ENCODE measurements at places on chromosomes 16 and 17.

GRCh38 chr17:64599187-64599676 lies 62.9 kb downstream of the SMURF2 start:
- no peak for DNase-seq

DNA sequence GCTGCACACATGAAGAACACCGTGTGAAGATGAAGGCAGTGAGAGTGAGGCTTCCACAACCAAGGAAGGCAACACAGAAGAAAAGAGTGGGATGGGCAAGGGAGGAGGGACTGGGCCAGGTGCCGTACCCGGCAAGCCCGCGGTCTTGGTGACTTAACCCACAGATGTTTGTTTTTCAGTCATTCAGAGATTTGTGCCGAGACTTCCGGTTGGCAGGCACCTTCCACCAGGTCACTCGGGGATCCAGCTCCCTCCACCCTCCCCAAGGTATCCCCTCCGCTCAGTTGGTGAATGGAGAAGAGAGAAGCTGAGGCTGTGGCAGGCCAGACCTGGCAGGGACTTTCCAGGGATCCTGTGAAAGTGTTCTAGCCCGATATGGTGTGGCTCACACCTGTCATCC lies 4.9 kb upstream of the KREMEN2 start:
- DNase-seq, result no peak

DNA sequence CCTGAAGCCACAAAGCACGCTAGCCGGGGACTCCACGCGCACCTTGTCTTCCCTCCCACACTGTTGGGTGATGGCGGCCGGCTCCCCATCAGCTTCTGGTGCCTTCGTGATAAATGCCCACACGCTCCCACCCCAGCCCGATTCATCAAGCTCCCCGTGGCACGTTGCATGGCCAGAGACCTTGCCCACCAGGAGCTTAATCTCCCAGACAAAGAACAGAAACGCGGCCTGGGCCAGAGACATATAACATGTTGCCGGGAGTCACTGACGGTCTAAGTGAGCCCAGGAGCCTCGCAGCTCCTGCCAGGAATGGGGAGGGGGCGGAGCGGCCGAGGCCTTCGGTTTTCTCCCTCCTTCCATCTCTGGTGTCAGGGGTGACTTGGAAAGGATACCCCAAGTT lies 93.1 kb downstream of the SDK2 start:
- DNase-seq, result no peak

GRCh38 chr16:17748044-17748719 lies 277.4 kb upstream of the XYLT1 start:
- DNase-seq, result no peak

GRCh38 chr16:66891797-66892196 lies 11.5 kb downstream of the PDP2 start:
- no peak for DNase-seq

DNA sequence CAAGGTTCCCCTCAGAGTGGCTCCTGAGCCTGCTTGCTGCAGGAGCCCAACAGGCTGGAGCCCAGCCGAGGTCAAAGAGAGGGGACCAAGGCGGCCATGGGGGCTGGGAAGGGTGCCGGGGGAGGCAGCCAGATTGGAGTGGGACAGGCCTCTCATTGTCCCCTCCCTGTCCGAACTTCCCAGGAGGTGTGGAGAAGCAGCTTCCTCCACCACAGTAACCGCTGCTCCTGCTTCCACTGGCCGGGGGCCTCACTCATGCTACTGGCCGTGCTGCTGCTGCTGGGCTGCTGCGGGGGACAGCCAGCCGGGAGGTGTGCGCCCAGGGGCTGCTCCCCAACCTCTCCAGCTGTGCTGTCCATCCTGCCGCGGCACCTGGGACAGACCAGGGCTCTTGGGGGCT lies 29.3 kb downstream of the TMEM94 start:
- DNase-seq, result no peak

- DNase-seq, result no peak
Measured at GRCh38 chr17:4073983-4074830, 68.6 kb downstream of the ZZEF1 start.

- DNase-seq, result no peak
Measured at GRCh38 chr17:83186226-83186625, 106.8 kb downstream of the METRNL start.

- no peak for DNase-seq
Measured at GRCh38 chr17:2090804-2091534, 36.1 kb downstream of the HIC1 start.

DNA sequence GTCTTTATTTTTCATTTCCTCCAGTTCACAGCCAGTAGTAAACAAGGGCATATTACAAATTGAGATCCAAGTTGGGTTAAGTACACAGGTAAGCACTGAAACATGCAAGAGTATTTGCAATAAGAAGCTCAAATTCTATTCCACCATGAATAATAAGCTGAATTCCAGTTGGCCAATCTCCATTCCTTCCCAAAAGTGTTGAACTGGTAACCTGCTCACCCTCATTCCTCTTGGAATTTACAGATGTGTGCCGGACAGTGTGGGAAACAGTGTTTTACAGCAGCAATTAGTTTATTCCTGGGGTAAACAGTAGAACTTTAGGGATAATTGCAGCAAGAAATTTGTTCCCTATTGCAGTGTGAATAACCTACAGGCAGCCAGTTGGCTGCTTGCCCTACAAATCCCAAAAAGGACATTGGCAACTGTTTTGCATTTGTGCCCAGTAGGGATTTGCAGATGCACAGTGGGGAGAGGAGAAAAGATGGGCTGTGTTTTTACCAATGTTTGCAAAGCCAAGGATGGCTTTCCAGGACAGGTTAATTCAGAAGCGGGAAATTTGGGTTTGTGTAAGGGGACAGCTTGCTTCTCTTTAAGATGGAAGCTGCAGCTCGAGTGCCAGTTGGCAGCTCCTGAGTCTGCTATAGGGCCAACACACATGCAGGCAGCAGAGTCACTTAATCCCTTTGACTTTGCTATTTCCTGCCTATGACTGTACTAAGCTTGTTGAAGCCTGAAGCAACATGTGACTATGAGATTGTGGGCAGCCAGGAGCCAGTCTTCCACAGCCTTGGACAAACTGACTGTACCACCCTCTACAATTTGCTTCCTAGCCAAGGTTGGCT lies 318.9 kb downstream of the MAP2K6 start:
- DNase-seq, result no peak

GRCh38 chr16:19132898-19133297 lies 19.1 kb downstream of the ITPRIPL2 start:
- no peak for DNase-seq

- DNase-seq, result no peak
Measured at GRCh38 chr17:77185137-77185536, 44.4 kb downstream of the SEC14L1 start.

- DNase-seq, result no peak
Measured at GRCh38 chr16:17512636-17513220, 42.0 kb upstream of the XYLT1 start.

GRCh38 chr16:27691721-27692120 lies 141.8 kb downstream of the KATNIP start:
- DNase-seq, result no peak

GRCh38 chr16:57577691-57578224 lies 35.3 kb downstream of the ADGRG5 start:
- DNase-seq, result no peak

GRCh38 chr16:8713635-8714172 lies 39.3 kb downstream of the ABAT start:
- DNase-seq, result no peak

DNA sequence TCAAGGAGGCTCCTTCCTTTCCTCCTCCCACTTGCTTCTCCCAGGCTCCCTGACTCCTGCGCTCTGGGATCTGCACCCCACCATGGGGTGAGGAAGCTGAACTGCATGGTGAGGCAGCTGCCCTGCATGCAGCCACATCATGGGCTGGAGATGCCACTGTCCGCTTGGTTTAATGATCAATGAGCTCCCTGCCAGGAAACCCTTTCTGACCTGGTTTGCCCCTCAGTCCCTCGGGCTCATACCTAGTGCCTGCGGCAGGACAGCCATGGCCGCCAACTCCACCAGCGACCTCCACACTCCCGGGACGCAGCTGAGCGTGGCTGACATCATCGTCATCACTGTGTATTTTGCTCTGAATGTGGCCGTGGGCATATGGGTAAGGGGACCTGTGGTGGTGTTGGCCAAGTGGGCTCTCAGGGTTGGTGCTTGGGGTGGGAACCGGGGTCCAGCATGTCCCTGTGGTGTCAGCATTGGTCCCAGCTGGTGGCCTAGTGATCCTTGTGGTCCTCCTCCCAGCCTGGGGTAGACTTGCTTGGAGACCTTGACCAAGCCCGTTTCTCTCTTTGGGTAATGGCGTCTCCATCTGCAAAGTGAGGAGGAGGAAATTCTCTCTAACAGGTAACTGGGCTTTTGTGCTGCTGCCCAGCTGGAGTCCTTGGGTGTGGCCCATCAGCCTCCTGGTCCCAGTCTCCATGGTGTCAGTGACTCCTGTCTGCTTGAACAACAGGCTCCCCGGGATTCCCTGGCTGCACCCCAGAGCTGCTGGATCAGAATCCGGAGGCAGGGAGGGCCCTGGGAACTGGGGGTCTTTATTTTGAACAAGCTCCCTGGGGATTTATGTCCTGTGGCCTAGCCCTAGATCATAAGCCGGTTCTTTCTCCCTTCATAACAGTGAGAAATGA lies at the start of gene SLC5A10:
Gene SLC5A10, plus strand, starts transcription at position 225 of the 902 bp plus-strand sequence. Its CDS starts 41 bp downstream, at position 266.
- DNase-seq, result no peak

DNA sequence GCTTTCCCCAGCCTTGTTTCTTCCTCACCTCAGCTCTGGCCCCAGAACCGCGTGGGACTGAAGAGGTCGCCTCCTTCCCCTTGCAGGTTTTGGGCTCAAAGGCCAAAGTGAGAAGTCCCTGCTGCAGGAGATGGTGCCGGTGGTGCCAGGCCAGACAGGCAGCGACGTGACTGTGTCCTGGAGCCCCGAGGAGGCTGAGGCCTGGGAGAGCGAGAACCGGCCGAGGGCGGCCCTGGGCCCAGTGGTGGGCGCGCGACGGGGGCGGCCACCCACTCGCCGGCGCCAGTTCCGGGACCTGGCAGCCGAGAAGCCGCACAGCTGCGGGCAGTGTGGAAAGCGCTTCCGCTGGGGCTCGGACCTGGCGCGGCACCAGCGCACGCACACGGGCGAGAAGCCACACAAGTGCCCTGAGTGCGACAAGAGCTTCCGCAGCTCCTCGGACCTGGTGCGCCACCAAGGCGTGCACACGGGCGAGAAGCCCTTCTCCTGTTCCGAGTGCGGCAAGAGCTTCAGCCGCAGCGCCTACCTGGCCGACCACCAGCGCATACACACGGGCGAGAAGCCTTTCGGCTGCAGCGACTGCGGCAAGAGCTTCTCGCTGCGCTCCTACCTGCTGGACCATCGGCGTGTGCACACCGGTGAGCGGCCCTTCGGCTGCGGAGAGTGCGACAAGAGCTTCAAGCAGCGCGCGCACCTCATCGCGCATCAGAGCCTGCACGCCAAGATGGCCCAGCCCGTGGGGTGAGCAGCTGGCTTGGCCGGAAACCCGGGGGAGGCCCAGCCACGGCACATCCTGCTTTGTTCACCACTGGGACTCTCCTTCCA lies 6.0 kb downstream of the ZNF213 start:
- DNase-seq, result no peak

DNA sequence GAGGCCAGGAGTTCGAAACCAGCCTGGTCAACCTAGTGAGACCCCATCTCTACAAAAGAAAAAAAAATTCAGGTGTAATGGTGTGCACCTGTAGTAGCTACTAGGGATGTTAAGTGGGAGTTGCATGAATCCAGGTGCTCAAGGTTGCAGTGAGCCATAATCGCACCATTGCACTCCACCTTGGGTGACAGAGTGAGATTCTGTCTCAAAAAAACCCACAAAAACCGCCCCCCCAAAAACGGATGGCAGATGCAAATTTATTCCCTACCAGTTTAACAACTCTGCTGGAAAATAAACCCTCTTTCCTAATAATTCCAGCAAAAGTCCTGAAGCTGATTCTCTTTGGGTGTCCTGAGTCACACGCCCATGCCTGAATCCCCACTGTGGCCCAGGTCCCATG lies 140.3 kb downstream of the PRKCB start:
- no peak for DNase-seq

DNA sequence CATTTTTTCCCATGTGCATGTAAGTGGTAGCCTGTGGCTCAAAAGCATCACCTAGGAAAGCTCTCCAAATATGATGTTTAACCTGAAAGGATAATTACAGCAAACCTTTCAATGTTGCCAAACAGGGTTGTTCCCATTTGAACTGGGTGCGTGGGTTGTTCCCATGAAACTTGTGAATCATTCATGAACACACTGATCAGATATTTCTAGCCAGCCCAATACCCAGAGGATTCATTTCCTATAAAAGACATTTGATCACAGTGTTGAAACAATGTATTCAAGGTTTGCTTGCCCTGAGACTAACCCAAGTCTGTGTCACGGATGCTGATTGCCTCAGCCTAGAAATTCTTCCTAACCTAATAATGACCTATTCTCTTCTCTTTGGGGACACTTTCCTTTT lies 12.9 kb downstream of the KRT39 start:
- no peak for DNase-seq

GRCh38 chr17:82424001-82424862 lies 5.8 kb upstream of the OGFOD3 start:
- no peak for DNase-seq

GRCh38 chr16:30937692-30938091 lies 11.2 kb upstream of the ORAI3 start:
- DNase-seq, result no peak

DNA sequence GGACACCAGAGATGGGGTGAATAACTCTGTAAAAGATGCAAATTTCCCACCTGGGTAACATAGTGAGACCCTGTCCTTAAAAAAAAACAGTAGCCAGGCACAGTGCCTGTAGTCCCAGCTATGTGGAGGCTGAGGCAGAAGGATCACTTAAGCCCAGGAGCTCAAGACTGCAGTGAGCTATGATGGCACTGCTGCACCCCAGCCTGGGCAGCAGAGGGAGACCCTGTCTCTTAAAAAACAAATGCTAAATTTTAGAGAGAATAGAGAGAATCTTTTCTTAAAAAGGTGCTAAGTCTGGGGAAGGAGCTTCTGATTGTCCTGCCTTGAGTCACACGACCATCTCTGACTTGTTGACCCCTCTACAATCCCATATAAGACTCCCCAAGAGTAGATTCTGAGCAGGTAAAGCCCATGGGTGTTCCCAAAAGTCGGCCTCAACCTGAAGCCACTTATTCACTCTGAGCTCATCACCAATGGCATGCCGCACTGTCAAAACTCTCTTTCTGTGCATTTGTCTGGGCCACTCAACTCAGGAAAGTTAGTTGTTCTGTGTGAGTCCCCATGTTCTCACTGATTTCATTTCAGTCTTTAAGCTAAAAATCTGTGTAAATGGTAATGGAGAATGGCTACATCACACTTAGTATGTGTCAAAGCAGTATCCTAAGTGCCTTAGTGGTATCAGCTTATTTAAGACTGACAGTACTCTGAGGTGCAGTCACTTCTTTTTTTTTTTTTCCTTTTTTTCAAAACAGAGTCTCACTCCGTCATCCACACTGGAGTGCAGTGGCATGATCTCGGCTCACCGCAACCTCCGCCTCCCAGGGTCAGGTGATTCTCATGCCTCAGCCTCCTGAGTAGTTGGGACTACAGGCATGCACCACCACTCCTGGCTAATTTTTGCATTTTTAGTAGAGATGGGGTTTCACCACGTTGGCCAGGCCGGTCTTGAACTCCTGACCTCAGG lies 41.6 kb downstream of the PRKCB start:
- no peak for DNase-seq

- no peak for DNase-seq
Measured at GRCh38 chr16:16137110-16137509, 86.2 kb downstream of the ABCC6 start.

Measured in smooth muscle cell of the brain vasculature (primary cell).